Fibroblast of skin of right biceps (primary cell): ENCODE measurements at places on chromosomes 5 and 9.

GRCh38 chr9:116812231-116813030 is 125.3 kb downstream of the TRIM32 start:
- peak; percentile 51 for DNase-seq

- peak; percentile 42 for DNase-seq
These were observed 577 bp upstream of the CCDC112 start for GRCh38 chr5:115297031-115297430.

GRCh38 chr9:122158202-122158601 is 1.4 kb downstream of the NDUFA8 start:
- DNase-seq: peak; percentile 41

- DNase-seq: no peak
These were observed 28.8 kb downstream of the AHRR start for GRCh38 chr5:350355-350754.
